Activated naive CD4-positive, alpha-beta T cell treated with anti-CD3 and anti-CD28 coated beads, Interleukin-2, amount 50 U/mL, for 72 hours (primary cell): ENCODE measurements at places on chromosomes 6 and 20.

GRCh38 chr6:167858086-167858591 is 31.4 kb downstream of the AFDN start:
- no peak for DNase-seq

- DNase-seq, result no peak
Observed at GRCh38 chr6:132131758-132132157, 180.6 kb upstream of the CCN2 start.

DNA sequence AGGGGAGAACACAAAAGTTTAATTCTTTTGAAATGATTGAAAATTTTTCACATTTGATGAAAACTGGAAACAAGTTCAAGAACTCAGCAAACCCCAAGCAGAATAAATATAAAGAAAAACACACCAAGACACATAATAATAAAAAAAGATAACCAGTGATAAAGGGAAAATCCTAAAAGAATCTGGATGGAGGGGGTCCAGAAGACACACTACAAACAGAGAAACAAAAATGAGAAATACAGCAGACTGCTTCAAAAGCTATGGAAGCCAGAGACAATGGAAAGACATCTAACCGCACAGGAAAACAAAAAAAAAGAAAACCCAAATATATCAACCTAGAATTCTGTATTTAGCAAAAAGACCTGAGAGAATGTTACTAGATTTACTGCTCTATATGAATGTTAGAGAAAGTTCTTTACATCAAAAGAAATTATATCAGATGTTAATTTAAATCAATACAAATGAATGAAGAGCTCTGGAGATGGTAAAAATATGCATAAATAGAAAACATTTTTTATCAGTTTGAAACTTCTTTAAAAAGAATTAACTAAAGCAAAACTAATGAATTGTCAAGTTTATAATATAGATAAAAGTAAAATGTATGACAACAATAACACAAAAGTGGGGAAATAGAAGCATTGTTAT is 310.7 kb upstream of the PREP start:
- no peak for DNase-seq

DNA sequence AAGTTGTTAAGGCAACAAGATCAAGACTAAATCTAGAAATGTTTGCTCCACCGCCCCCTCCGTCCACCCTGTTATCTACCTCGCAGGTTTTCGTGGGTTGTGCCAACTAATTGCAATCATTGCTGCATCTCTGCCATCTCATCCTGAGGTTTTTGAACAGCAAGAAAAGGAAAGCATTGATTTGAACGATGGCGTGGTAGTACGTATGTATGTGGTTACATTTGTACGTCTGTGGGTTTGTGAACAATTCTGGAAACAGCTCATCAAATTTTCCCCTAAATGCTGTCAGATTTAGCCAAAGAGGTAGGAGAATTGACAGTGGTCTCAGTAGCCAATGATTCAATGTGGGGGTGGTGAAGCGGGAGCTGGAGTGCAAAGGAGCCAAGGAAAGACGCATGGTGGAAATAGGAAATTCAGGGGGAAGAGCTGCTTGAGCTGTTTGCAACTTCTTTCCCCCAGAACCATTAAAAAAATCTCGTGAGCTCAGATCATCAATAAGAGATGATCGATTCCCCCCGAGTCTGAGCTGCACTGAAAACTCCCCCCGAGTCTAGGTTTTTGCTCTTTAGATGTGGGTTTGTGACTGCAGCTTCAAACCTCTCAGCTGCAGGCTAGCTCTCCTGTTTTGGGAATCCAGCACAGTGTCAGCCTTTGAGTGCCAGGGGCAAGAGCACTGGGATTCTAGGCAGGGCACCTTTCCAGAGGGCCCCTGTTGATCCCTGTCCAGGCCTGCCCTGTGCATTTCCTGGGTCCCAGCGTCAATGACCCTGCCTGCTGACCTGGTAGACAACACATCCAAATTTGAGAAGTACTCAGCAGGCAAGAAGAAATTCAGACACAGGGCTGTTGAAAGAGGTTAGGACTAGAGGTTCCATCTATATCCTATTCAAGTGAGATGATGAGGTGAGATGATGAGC is 72.6 kb upstream of the LY86 start:
- DNase-seq, result peak; percentile 65

DNA sequence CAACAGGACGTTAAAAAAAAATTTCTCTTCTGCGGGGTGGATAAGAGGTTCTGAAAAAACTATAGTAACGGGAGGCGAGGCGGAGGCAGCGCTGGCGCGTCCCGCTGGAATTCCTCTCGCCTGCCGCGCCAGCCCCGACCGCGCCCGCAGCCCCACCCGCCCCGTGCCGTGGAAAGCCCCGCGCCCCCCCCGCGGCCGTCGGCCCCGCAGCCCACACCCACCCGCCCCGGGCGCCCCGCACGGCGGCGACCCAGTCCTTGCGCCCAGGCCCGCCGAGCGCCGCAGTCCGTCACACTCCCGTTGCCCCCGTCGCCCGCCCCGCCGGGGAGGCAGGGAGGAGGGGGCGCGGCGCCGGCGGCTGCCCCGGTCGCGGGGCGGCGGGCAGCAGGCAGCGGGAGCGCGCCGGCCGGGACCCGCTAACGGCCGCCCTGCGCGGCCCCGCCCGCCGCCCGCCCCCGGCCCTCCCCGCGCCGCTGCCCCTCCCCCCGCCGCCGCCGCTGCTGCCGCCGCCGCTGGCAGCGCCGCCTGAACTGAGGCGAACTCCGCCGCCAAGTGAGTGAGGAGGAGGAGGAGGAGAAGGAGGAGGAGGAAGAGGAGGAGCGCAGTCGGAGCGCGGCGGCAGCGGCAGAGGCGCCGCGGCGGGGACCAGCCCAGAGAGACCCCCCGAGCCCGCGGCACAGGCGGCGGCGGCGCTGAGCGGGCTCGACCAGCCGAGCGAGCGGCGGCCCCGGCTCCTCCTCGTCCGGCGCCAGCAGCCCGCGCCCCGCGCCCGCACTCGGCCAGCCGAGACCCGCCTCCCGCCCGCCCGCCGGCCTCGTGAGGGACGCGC is at the start of gene QKI:
Gene QKI, plus strand, starts transcription at position 602 of the 829 bp plus-strand sequence. CDS start 476 bp downstream, outside the sequence.
- peak; percentile 78 for DNase-seq

DNA sequence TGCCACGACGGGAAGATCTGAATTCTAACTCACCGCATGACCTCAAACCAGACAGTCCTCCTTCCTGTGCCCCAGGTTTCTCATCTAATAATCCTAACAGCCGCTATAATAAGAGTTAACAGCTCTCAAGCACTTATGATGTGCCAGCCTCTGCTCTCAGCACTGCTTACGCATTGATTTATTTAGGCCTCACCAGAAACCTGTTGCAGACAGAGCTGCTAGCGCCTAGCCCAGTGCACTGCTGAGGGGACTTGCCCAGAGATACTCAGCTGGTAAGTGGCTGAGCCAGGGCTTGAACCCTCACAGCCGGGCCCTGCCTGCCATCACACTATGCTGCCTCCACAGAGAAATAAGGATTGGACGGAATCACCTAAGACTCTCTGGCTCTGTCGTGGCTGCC is 37.7 kb downstream of the GRM4 start:
- no peak for DNase-seq

- no peak for DNase-seq
Observed at GRCh38 chr20:52082612-52083011, 109.0 kb downstream of the ZFP64 start.

DNA sequence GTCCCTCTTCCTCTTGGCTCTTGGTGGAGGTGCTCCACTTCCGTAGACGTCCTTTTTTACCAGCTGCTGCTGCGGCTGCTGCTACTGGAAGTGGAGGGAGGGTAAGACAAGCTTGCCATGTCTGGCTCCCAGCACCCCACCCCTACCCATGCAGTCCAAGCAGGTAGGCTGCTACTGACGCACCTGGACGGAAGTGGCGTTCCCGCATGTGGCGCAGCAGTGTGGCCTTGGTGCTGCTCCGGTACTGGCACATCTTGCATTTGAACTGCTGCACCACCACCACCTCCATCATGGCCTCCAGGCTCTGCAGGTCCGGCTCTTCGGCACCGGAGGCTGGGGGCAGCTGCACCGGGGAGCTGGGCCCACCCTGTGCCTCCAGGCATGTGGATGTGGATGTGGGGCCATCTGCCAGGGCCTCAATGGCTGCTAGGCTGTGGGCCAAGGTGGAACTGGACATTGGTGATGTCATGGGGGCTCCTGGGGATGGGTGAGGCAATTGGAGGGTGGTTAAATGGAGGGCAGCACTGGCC is 4.4 kb downstream of the ZNF335 start:
- DNase-seq, result no peak

- no peak for DNase-seq
Observed at GRCh38 chr6:18028332-18028731, 40.9 kb upstream of the KIF13A start.

- no peak for DNase-seq
Observed at GRCh38 chr6:156852147-156852857, 75.1 kb downstream of the ARID1B start.

GRCh38 chr20:51028616-51029212 is 5.8 kb upstream of the KCNG1 start:
- no peak for DNase-seq

- no peak for DNase-seq
Observed at GRCh38 chr20:45087097-45087790, 13.7 kb downstream of the KCNS1 start.

DNA sequence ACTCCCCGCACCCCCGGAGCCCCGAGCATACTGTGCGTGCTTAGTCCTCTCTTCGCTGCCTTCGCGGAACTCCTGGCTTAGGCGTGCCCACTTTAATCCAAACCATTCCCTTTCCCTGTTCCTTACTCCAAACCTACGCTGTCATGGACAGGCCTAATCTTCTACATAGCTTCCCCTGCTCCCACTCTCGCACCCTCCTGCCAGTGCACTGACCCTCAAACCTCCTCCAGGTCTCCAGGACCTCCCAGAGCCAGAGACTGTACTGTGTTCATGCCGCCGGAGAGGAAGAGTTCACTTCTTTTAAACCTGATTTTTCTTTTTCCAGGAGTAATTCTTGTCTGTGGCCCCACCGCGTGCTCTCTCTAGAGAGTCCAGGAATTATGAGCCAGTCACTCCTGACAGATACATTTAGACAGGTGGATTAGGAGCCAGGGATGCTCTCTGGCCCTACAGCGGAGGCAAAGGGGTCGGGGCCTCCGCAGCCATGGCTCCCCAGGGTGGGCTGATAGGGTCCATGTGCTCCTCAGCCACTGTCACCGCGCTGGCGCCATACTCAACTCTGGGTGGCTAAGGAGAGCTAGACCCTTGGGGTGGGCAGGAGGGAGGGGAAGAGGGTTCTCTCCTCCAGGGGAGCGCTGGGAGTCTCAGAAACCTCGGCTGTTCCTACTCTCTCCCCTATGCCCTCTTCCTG is 1.6 kb upstream of the PAX1 start:
- no peak for DNase-seq

- DNase-seq, result no peak
Observed at GRCh38 chr6:167146135-167146534, 11.6 kb downstream of the GPR31 start.

- no peak for DNase-seq
Observed at GRCh38 chr6:159871241-159871640, 19.5 kb upstream of the MAS1 start.

DNA sequence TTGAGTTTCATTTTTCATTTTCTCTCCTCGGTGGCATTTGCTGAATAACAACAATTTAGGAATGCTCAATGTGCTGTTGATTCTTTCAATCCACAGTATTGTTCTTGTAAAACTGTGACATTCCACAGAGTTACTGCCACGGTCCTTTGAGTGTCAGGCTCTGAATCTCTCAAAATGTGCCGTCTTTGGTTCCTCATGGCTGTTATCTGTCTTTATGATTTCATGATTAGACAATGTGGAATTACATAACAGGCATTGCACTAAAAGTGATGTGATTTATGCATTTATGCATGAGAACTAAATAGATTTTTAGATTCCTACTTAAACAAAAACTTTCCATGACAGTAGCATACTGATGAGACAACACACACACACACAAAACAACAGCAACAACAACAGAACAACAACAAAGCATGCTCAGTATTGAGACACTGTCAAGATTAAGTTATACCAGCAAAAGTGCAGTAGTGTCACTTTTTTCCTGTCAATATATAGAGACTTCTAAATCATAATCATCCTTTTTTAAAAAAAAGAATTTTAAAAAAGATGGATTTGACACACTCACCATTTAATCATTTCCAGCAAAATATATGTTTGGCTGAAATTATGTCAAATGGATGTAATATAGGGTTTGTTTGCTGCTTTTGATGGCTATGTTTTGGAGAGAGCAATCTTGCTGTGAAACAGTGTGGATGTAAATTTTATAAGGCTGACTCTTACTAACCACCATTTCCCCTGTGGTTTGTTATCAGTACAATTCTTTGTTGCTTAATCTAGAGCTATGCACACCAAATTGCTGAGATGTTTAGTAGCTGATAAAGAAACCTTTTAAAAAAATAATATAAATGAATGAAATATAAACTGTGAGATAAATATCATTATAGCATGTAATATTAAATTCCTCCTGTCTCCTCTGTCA is 88.1 kb downstream of the SNAP25 start:
- DNase-seq, result no peak

- peak; percentile 77 for DNase-seq
Observed at GRCh38 chr6:161373905-161374451, 100.1 kb upstream of the AGPAT4 start.

GRCh38 chr20:13009682-13010406 is 1.1 kb downstream of the SPTLC3 start:
- DNase-seq, result peak; percentile 4

DNA sequence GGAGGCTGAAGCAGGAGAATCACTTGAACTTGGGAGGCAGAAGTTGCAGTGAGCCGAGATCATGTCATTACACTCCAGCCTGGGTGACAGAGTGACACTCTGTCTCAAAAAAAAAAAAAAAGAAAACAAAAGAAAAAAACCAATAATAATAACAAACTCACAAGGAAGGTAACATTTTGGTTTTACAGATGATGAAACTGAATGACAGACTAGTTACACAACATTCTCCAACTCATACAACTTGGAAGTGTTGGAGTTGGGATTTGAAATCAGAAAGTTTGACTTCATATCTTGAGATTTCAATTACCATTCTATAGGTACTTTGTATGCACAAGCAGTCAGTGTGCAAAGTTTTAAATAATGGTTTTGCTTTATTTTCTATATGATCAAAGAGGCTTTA is 10.2 kb downstream of the TPD52L1 start:
- no peak for DNase-seq

DNA sequence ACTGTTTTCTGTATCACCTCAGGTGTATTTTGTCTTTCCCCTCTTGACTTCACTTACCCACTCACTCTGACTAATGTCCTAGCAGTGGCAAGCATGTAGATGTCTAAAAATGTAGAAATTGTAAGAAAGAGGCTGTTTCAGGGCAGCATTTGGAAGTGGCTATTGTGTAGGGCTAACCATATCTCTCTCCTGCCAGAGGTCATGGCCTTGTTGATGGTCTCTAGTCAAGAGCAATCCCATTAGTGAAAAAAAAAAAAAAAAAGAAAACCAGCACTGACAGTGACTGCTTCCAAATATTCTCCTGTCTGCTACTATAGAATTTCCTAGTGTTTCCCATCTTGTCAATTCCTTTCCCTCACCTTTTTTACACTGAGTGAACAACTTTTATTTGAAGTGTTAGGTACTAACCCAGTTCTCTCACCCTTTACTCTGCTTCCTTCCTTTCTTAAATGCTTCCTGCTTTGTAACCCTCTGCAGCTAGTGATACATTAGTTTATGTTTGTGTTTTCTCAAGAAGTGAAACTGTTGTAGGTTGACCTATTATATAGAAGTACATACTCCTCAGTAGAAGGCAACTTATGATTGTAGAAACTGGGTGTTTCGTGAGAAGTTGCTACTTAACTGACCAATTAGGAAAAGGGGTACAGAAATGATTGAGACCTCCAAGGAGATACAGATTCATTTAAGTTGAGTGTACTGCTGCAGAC is 174.1 kb upstream of the PTPRK start:
- no peak for DNase-seq

GRCh38 chr20:41004531-41005360 is 23.9 kb upstream of the TOP1 start:
- DNase-seq, result no peak

GRCh38 chr6:136539967-136540652 is 10.1 kb downstream of the MAP7 start:
- DNase-seq, result no peak
